Activated T-cell treated with anti-CD3 and anti-CD28 coated beads for 1 hour (primary cell): ENCODE measurements at places on chromosomes 3 and 15.

GRCh38 chr3:123728014-123728413, 143.2 kb upstream of the HACD2 start:
- no peak for DNase-seq

DNA sequence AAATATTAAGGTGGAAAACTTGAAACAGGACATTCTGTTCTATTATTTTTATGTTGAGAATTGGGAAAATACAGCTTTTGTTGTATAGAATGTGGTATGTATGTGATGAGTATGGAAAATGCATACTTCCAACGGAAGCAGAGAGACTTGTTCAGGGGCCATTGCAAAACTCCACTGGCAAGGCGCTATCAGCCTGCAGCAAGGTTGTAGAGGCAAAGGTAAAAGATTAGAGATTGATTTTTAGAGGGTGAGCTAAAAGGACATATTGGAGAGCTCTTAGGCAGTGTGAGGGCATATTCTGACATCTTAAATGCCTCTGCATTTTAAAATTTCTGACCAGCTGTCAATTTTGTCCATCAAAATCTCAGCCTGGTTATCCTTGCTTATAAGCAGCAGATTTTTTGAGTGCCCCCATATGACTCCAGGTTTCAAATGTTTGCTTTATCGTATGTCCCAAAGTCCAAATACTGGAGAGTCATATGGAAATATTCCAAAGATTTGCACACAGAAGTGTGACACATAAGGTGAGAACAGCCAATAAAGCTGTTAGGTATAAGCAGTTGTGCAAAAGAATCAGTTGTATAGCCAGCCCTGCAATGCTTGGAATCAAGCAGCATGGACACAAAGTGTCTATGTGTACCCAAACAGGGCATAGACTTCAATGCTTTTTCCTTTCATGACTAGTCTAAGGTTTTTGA, 829.4 kb downstream of the FHIT start:
- no peak for DNase-seq

DNA sequence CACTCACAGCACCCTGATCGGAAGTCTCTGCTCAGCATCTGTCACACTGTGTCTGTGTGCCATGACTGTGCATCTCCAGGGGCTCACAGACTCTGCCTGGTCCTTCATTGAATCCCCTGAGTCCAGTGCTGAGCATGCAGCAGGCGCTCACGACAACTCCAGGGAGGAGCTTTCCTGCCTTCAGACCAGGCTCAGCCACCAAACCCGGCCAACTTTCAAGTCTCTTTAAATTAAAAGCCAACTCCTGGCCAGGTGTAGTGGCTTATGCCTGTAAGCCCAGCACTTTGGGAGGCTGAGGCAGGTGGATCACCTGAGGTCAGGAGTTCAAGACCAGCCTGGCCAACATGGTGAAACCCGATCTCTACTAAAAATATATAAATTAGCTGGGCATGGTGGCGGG, 24.2 kb downstream of the GRAMD2A start:
- DNase-seq, result no peak

DNA sequence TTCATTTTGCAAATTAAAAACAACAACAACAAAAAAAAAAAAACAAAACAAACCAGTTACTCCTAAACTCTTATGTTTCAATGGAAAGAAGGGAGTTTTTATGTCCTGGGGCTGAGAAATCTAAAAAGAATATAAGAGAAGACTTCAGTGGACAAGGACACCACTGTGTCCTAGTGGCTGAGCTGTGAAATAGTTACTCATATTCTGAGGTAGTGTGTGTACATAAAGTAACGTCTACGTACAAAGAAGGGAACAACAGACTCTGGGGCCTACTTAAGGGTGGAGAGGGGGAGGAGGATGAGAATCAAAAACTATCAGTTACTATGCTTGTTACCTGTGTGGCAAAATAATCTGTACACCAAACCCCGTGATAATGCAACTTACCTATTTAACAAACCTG, 6.0 kb upstream of the TP53BP1 start:
- no peak for DNase-seq

DNA sequence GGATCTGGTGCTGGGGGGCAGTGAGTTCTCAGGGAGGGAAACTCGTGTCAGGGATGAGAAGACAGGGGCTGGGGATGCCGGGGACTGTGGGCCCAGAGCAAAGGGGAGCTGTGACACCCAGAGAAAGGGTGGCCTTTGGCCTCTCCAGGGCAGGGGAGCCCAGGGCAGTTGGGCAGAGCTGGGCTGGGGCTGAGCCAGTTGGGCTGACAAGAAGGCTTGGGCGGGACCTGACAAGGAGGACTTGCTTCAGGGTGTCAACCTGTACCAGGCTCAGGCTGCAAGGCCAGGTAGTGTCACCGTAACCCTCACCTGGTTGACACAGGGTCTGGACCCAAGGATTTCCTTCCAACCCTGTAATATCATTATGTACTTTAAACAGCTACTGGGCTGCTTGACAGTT, 13.2 kb upstream of the ANPEP start:
- no peak for DNase-seq

- no peak for DNase-seq
Measured at GRCh38 chr3:54514416-54514815, 392.1 kb downstream of the CACNA2D3 start.

DNA sequence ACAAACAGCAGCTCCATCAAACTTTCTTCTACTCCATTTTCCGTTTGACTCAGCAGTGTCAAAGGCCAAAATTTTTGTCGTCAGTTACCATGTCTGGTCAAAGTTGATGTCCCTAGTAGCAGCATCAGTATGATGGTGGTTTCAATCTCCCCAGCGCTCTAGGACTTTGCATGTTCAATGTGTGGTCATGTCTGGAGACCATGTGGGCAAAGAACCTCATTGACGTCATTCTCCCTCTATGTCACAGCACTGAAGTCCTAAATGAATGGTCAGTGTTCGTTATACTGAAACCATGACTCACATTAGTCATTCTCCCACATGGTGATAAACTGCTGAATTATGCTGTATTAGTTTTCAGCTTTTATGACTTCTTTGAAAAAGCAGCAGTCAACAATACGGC, 23.2 kb downstream of the SHC4 start:
- no peak for DNase-seq

DNA sequence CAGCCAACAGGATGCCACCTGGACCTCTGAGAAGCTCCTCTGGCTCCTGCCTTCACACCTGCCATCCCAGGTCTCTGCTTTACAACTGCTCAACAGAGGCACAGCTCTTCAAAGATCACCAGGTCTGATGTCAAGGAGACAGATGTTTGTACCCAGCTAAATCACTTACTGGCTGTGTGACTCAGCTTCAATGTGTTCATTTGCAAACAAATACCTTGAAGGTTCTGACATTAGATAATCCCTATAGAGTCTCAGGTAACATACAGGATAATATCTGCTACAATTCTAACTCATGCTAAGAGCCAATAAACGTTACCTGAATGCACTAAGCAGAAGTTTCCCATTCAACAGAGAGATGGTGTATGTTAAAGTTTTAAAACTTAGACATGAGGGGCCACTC, 163.4 kb upstream of the IGF1R start:
- no peak for DNase-seq

DNA sequence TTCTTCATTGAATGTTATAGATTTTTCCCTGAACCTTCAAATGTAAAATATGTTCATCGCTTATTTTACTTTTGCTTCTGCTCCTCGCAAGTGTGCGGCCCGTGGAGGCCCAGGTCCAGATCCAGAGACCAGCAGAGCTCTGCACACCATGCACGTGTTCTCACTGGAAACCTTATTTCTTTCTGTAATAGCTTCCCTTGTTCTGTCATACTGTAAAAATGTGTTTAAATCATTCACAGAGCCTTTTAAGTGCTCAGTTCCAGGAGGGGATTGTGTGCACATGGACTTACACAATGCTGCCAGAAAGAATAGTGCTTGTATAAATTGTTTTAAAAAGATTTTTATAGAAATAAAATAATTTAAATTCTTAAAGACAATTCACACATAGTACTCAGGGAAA, 359.3 kb downstream of the GABRG3 start:
- DNase-seq, result no peak

GRCh38 chr15:91803260-91803659, 50.2 kb upstream of the SLCO3A1 start:
- no peak for DNase-seq

DNA sequence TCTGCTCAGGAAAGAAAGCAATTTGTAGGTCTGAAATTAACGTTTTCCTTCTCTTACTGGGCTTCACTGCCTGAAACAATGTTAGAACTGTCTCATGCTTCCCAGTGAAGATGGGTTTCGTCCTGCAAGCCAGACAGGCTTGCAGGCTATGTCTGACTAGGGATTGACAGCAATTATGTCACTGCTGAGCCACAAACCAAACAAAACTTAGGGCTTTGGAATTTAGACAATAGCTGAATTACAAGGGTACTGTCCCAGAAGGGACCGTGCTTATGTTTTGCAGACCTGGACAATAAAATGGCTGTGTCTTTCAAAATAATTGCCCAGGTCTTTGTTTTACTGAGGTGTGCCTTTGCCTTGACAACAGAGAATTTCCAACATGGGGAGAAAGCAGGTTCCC, 46.3 kb upstream of the CCDC80 start:
- DNase-seq, result no peak

DNA sequence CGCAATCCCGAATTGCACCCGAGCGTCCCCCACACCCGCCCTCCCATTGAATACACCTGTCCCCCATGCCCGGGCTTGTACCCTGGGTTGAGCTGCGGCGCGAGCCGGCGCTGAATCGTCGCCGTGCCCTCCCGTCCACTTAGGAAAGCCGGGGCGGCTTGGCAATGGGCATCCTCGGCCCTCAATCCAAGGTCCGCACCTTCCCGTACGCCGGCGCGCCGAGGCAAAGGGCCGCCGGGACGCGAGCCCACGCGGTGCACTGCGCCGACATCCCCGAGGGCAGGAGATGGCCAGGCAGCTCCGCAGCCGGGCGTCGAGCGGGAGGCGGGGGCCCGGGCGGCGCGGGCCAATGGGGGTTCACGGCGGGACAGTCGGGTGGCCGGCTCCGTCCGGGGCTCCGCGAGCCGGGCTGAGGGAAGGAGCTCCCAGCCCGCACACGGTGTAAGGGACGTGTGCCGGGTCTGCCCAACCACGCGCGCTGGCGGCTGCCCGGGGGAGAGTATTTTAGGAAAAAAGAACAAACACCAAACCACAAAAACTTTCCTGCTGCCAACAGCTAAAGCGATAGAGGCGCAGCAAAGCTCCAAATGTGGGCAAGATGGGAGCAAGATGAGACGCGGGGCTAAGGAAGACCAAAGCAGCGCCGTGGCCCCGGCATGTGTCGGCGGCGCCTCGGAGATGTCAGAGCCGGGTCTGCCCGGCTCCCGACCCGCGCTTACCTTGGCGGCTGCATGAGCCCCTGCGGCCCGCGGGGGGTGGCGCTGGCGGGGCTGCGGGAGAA, 621 bp downstream of the RGMA start:
- no peak for DNase-seq

DNA sequence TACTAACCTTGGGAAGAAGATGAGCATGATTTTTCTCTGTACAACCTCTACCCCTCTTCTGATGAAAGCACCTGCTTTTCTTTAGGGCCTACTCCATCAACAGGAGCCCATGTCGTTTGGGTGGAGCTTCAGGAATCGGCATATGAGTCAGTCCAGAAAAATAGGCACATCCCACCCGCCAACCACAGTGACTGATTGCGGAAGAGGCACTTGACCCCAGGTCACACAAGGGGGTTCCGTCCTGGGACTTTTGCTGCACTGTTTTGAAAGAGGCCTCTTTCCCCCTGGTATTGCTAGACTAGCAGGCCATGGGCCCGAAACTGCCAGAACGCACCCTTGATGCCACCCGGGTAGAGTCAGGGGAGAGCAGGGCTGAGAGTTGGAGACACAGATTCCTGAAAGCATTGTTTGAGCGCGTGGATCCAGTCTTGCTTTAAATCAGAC, 19.3 kb upstream of the NRROS start:
- DNase-seq, result no peak

GRCh38 chr3:11382146-11382745, 110.0 kb downstream of the ATG7 start:
- no peak for DNase-seq

- DNase-seq, result no peak
Measured at GRCh38 chr3:32045091-32045915, 61.1 kb upstream of the GPD1L start.

GRCh38 chr3:4833471-4833870, 145.8 kb upstream of the BHLHE40 start:
- no peak for DNase-seq

GRCh38 chr15:56325186-56325585, 40.0 kb upstream of the TEX9 start:
- DNase-seq, result no peak
